NCI-H2227 treated with DMSO at 0.1 percent for 48 hours (cell line): ENCODE measurements at places on chromosomes 4 and X.

- no peak for DNase-seq
Observed at GRCh38 chr4:56513517-56513916, 7.9 kb downstream of the ARL9 start.

DNA sequence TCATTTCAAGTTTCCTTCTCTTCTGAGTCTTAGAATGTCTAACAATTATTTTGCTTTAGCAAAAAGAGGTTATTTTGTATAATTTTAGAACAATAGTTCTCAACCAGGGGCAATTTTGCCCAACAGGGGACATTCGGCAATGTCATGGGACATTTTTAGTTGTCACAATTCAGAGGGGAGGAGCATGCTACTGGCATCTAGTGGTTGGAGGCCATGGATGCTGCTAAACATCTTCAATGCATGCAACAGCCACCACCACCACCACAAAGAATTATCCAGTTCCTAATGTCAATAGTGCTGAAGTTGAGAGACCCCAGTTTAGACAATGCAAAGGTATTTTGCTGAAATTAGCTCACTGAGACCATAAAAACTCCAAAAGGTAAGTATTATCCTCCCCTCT, 122.5 kb downstream of the ARHGAP6 start:
- DNase-seq = no peak

DNA sequence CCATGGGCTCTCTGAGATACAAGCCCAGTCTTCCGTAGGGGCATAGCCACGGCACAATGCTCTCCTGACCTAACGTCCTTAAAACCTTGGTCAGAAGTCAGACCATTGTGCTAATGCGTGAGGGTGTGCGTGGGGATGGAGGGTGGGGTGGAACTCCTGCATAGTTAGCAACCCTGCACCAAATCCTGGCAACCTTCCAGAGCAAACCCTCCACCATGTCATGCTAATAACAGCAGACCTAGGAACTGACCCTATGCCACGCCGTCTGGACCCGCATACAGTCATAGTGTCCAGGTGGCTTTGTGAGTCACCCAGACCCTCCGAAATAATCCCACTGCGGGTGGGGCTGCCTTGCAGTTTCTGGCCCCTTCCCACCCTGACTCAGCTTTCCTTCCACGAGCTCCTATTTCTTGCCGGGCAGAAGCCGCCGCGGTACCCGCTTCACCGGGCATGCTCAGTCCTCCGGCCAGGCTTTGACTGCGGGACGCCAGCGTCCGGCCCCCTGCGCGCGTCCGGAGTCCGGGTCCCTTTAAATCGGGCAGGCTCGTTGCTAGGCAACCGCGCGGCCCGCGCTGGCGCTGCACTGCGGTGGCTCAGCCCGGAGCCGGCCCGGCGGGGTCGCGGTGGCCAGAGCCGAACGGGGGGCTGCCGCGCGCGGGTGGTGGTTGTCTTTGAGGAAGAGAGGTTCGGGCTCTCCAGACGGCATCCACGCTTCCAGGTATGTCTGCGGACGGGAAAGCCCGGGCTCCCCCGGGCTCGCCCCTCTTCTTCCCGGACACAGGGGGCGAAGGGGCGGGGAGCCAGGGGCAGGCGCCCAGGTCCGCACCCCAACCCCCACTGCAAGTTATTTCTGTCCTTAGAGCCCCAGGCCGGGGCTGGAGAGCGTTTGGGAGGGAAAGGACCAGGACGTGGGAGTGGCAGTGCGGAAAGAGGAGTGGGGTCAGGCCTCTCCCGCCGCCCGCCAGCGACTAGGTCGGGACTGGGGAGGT, at the start of gene CCDC160:
TSS of gene CCDC160 (plus strand) at position 557 of the 989 bp plus-strand sequence. CDS start 7,619 bp downstream, outside the sequence.
- peak; percentile 15 for DNase-seq

GRCh38 chrX:50615570-50616158, 145.0 kb upstream of the DGKK start:
- no peak for DNase-seq

GRCh38 chr4:8351931-8352367, 82.4 kb downstream of the HTRA3 start:
- no peak for DNase-seq

- no peak for DNase-seq
Observed at GRCh38 chr4:40747207-40747835, 2.4 kb upstream of the NSUN7 start.

DNA sequence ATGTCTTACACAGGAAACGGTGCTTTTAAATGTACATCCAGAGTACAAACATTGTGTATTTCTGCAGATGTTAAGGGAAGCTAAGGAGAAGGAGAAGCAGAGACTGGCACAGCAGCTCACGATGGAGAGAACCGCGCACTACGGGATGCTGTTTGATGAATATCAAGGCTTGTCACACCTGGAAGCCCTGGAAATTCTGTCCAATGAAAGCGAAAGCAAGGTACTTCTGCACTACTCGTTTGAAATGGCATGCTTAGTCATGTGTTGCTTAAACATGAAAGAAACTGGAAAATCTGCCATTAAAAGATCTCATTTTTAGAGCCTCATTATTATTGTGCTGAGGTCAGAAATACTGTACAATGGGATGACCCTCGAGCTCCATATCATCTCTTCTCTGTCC, 47.2 kb downstream of the FAM114A1 start:
- no peak for DNase-seq

GRCh38 chrX:45527834-45528233, 327.2 kb upstream of the DIPK2B start:
- DNase-seq = no peak

GRCh38 chrX:133726211-133726630, 259.2 kb downstream of the GPC3 start:
- no peak for DNase-seq

- no peak for DNase-seq
Observed at GRCh38 chr4:128720270-128720669, 89.2 kb upstream of the JADE1 start.

GRCh38 chr4:178080312-178080711, 638.1 kb upstream of the AGA start:
- DNase-seq = no peak
